Activated T-helper 17 cell treated with anti-CD3 and anti-CD28 coated beads, Interleukin-2, amount 50 U/mL, for 72 hours (primary cell): ENCODE measurements at places on chromosomes 13 and 19. TPM values are rescaled to one million over a fixed set of nuclear protein-coding genes. Genes with fewer than 3 reads are reported as not detected.

The KIR3DL2 gene
- 2.2 TPM for total RNA-seq

The FLT1 gene
- total RNA-seq = 12.7 TPM

The SIGLEC12 gene
- total RNA-seq = 0.22 TPM

The GPC6 gene
- not detected for total RNA-seq

The KLK6 gene
- not detected for total RNA-seq

The PRODH2 gene
- not detected for total RNA-seq

The TMEM145 gene
- 1.6 TPM for total RNA-seq

- no peak for ATAC-seq
Observed at GRCh38 chr13:50170447-50171037, 155.3 kb downstream of the KCNRG start.

DNA sequence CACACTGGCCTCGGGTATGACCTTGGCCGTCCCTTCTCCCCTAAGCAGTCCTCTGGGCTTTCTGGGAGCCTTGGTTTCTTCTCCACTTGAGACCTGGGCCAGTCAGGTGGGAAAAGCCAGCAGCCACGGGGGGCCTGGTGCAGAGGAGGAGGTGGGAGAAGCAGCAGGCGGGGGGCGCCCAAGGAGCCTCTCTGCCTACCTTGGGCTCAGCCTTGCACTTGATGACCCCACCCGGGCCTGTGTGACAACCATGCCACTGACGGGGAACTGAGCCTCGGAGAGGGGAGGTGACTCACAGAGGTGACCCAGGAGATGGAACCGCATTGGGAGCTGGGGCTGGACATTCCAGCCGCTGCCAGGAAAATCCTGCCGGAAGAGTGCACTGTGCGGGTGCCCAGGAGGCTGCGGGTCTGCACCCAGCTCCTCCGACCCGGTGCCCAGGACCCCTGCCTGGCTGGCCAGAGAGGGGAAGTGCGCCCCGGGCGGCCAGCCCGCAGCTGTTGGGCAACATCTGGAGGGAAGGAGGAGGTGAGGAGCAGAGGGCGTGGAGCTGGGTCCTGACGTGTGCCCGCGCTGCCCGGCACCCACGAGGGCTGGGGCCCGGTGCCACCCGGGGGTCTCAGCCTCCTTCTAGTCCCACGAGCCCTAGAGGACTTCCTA is 23.4 kb upstream of the SLC7A10 start:
- peak; percentile 49 for ATAC-seq

DNA sequence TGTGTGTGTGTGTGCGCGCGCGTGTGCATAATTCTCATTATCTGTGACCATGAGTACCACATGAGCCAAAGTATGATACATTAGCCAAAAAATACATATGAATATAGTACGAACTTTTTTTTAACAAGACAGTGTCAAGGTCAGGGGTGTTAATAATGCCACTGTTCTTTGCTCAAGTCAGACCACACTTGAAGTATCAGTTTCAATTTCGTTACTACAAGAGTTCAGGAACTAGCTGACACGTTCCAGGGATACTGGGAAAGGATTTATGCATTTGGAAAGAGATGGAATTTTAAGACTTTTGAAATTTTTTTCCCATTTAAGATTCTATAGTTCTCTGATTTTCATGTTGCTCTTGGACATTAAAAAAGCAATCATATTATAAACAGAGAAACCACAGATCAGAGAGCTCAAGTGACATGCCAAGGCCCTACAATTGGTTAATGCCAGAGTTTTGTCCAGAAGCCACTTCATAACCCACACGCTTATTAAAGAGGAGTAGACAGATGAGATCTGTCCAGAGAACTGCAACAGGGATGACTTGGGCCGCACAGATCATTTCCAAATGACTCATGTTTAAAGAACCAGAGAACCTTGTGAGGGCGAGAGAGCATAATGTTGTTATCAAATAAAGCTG is 718.8 kb upstream of the SGCG start:
- no peak for ATAC-seq

GRCh38 chr13:85528491-85529217 is 270.6 kb downstream of the SLITRK6 start:
- ATAC-seq = no peak

DNA sequence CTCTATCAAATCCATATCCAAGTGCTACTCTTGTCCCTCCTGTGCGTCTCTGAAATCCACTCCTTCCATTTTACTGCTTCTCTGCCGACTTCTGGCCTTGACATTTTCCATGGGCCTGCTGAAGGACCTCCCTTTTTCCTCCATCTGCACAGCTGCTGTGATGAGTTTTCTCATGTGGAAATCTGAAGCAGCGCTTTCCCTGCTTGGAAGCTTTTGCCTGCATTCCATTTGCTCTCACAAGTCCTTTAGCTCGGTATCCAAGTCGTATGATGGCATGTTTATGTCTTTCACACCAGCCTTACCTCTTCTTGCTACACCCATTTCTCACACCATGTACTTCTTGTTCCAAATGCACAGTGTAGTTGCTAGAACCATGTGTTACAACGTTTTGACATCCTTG is 328.2 kb downstream of the GPC5 start:
- no peak for ATAC-seq

GRCh38 chr19:10603084-10603872 is 16.2 kb upstream of the AP1M2 start:
- peak; percentile 62 for ATAC-seq

GRCh38 chr19:5498830-5499550 is 43.8 kb downstream of the ZNRF4 start:
- no peak for ATAC-seq

DNA sequence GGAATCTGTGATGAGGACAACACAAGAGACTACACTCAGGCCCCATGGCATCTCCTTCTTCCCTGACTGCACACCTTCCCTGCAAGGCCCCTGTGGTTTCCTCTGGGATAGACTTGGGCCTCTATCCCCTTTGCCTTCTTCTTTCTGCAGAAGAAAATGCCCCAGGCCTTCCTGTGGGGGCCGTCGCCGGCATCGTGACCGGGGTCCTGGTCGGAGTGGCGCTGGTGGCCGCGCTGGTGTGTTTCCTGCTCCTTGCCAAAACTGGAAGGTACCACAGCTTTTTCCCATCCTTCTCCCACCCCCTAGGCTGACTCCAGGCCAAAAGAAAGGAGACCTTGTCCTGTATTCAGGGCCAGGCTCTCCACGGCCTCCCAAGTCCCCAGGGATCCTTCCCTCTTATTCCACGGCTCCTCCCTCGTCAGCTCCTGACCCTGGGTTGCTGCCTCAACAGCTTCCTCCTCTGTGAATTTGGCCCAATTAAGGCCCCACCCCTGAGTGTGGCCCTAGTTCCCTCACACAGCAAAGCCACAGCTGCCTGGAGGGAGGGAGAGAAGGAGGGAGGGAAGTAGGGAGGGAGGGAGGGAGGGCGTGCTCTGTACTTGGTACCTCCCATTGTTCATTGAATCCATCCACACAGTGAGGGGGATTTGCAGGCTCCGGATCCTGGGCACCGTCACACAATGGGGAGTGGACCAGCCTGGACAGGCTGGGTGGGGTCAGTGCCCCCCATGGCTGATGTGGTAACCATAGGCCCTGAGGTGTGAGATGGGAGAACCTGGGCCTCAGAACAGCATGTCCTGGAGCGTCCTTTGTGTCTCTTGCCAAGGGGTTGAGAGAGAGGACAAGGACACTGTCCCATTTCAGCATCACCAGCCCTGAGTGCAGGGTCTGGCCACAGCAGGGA is 12.5 kb downstream of the CEACAM3 start:
- ATAC-seq = no peak

DNA sequence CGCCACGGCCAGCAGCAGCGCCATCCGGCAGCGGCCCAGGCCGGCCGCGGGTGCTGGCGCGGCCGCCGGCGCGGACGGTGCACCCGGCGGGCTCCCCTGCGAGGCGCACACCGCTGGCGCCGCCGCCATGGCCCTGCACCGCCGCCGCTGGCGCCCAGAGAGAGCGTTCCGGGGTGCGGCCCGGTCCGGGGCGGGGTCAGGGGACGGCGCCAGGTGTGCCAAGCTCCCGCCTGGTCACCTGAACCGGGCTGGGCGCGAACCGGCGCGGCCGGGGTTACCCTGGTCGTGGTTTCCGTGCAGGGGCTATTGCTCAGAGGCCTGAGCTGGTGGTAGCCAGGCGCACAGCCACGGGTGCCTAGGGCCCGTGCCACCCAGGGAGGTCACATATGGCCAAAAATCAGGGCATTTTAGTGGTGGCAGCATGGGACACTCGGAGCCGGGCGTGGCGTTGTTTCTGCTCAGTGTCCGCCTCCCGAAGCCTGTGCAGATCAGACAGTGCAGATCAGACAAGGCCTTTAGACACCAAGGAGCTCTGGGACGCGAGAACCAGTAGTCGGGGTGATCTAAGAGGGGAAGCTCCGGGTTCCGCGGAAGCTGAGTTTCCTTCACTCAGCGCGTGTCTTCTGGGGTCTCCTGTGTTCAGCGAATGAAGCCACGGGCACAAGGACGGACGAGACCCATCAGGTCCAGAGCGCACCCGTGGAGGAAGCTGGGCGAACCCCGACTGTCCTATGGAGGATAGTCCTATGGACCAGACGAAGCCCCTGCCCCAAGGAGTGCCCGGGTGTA is at the start of gene TMEM238:
TMEM238 (minus strand) TSS at position 162 of the 789 bp plus-strand sequence; CDS start at position 129, 33 bp downstream.
- ATAC-seq = peak; percentile 11

DNA sequence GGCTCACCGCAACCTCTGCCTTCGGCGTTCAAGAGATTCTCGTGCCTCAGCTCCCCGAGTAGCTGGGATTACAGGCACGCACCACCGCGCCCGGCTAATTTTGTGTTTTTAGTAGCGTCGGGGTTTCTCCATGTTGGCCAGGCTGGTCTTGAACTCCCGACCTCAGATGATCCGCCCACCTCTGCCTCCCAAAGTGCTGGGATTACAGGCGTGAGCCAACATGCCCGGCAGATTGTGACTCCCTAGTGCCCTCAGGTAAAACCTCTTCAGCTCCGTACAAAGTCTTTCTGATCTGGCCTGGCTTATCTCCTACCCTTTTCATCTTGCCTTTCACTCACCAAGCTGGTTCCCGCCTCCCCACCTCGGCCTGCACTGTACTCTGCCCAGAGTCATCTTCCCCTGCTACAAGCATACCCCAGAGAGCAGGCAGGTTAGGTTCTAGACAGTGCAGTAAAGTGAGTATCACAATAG is 15.0 kb downstream of the BICRA start:
- ATAC-seq = no peak

GRCh38 chr19:39502640-39503417 is 4.1 kb downstream of the DLL3 start:
- peak; percentile 63 for ATAC-seq

GRCh38 chr13:59532405-59532804 is 631.3 kb downstream of the DIAPH3 start:
- ATAC-seq = no peak
